ENCODE measurements at places on chromosomes 4 and X.

DNA sequence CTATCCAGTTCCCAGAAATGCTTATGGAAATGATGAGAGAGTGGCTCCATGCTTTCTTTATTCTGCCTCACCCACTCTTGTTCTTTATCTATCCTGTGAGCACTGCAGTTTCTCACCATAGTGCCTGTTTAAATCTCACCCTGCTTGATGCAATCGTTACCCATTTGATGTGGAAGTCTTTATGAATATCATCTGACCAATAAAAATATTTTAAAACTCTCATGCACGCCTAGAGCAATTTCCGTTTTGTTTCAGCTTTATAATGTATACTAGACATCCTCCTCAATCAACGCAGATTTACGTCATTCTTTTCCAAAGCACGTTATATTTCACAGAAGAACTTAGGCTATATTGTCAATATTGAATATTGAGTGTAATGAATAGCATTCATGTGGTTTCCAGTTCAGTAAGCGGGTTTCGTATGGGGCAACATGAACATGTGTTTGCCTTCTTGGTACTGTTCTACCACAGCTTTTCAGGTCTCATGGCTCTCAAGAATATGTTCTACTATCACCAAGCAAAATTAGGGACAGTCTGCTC, 32.9 kb downstream of the GPM6A start:
- no peak for DNase-seq
- H3K27ac ChIP-seq = no peak overlapping the region
- no peaks in the 10 kb centered on the region for H3K4me1 ChIP-seq
- H3K36me3 ChIP-seq = no peaks in the 10 kb centered on the region

DNA sequence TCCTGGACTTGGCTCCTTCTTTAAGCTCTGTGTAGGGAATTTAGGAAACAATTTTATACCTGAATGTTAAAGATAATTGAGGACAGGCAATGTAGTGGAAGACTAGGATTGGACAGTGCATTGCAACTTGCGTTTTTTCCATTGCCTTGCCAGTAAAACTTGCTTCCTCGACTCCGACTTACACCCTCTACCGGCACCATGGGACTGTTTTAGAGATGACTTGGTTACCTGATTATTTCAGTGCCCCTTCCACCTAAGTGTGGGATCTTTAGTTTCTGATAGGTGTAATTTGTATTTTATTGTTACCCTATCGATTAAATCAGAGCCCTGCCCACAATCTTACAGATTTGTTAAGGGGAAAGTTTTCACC, 1.2 kb downstream of the PRPS1 start:
- H3K4me3 ChIP-seq = peak overlapping the region; percentile 80
- H3K27me3 ChIP-seq = no peaks in the 10 kb centered on the region
- DNase-seq = peak; percentile 63
- H3K27ac ChIP-seq = peak overlapping the region; percentile 77
- no peaks in the 10 kb centered on the region for H3K36me3 ChIP-seq

GRCh38 chrX:150362599-150363481, at the start of gene MAMLD1:
TSS of gene MAMLD1 (plus strand) at chrX:150363317. CDS start at chrX:150445517, 82,200 bp downstream.
- H3K27me3 ChIP-seq = no peaks in the 10 kb centered on the region
- no peaks in the 10 kb centered on the region for H3K4me1 ChIP-seq
- H3K4me3 ChIP-seq = peak within 1 kb of the TSS; percentile 89
- H3K27ac ChIP-seq = peak within 1 kb of the TSS; percentile 63
- DNase-seq = peak; percentile 87
- no peaks in the 10 kb centered on the region for H3K36me3 ChIP-seq

DNA sequence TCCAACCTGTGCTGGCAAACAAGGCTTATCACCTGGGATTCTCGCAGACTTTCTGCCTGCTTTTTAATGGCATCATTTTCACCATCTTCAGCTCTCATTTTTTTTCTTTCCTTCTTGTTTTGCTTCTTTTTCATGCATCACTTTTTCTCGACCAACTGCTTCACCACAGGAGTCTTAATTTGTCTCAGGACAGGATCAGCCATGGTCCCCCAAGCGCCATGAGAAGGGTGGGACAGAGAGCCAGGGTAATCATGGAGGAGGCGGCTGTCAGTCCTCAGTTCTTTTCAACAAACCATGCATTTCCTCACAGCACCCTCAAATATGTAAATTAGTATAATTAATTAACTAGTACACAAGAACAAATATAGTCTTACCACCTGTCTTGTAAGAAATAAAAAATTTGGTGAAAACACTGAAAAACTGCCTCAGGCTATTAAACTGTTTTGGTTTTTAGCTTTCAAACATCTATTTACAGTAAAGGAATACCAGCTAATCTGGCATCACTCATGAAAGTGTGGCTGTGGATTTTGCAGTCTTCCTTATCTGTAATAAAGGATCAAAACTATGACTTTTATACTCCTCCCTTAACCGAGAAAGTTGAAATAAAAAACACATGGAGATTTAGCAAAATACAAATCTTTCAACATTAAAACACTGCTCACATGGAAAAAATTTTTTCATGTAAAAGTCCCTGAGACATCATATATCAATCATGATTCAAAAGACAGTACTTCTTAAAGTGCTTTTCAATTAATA, 19.1 kb downstream of the EIF4E start:
- no peak overlapping the region for H3K4me3 ChIP-seq
- H3K27ac ChIP-seq = peak overlapping the region; percentile 11
- H3K27me3 ChIP-seq = no peaks in the 10 kb centered on the region
- H3K4me1 ChIP-seq = peaks cover 38% of the 10 kb centered on the region

GRCh38 chr4:10529291-10530136, 72.3 kb upstream of the ZNF518B start:
- H3K4me3 ChIP-seq = no peak overlapping the region
- H3K36me3 ChIP-seq = no peaks in the 10 kb centered on the region
- no peak overlapping the region for H3K27ac ChIP-seq
- peak; percentile 37 for DNase-seq

Measured in GM23248 (cell line).